DMS153 (cell line): ENCODE measurements at places on chromosomes 2 and 18.

- DNase-seq = no peak
These were observed 92.5 kb upstream of the LRATD1 start for GRCh38 chr2:14540015-14540414.

- no peak for DNase-seq
These were observed 76.2 kb upstream of the YWHAQ start for GRCh38 chr2:9707008-9707407.

DNA sequence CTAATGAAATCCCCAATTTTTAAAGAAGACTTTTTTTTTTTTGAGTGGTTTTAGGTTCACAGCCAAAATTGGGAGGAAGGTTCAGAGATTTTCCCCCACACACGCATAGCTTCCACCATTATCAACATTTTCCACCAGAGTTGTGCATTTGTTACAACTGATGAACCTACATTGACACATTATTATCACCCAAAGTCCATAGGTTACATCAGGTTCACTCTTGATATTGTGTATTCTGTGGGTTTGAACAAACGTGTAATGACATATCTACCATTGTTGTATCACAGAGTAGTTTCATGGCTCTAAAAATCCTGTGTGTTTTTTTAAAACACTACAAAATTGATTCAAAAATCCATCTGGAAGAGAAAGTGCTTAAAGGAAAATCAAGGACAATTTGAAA lies 101.8 kb downstream of the TANC1 start:
- DNase-seq = no peak

DNA sequence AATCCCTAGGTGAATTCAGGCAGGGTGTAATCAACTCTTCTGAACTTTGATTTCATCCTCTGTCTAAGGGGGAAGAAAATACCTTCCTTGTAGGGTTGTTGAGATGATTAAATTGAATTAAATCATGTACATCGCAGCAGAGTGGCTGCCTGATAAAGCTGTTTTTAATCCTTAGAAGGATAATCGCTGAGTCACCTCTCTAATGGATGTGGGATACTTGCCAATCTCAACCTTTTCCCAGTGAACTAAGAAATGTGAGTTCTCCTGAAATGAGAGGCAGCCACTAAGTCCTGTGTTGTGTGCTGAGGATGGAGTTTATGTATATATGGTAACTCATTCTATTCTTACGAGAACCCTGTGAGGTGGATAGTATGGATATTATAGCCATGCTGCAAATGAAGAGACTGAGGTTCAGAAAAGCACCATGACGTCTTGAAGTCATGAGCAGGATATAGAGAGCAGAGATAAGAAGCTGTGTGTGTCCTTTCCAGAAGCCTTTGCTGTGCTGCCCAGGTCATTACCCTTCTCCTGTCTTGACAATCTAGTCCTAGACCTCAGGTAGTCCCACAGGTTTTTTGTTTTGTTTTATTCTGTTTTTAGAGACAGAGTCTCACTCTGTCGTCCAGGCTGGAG lies 93.3 kb downstream of the HNRNPLL start:
- DNase-seq = no peak
